ENCODE measurements at places on chromosomes 5 and 9.

DNA sequence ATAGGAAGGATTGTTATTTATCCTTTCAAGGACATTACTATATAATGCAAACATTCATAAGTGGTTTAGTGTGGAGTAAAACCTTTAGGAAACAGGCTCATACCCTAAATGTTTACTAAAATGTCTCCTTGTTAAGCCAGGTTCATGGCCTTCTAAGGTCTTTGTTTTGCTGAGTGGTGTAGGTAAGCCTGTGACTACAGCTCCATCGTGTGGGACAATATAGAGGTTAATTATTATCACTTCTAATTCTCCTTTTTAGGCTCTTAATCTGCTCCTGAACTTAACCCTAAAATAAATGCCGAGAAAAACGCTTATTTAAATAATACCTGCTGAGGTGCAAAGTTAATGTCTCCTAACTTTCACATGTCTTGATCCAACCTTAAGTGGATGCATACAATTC, 43.8 kb downstream of the SPINK5 start:
- no peak overlapping the region for H3K27ac ChIP-seq
- H3K4me3 ChIP-seq: no peak overlapping the region
- no peaks in the 10 kb centered on the region for H3K27me3 ChIP-seq
- H3K36me3 ChIP-seq: no peaks in the 10 kb centered on the region

DNA sequence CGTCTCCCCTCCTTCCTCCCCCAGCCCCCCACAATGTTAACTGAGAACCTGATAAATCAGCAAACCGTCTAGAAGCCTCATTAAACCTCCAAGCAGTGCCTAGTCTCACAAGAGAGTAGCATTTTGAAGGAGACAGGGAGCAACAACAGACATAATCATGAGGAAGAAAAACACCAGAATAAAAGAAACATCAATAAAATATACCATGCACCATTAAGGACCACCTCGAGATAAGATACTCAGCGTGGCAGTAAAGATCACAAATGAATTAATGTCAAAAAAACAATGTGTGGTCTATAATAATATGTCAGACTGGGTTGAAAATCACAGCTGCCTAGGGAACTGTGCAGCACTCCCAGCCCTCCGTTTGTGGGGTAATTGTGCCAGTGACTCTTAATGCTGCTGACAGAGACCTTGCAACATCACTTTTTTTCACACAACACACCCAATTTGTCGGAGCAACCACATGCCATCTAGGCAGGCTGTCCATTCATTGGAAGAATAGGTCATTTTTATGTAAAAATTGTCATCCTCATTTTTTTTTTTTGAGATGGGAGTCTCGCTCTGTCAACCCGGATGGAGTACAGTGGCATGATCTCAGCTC, 450.8 kb upstream of the WWC1 start:
- no peak overlapping the region for H3K27ac ChIP-seq
- DNase-seq: no peak
- H3K27me3 ChIP-seq: no peaks in the 10 kb centered on the region

GRCh38 chr9:98253565-98253964, 1.9 kb downstream of the TBC1D2 start:
- H3K27ac ChIP-seq: no peak overlapping the region
- no peak for DNase-seq
- H3K27me3 ChIP-seq: no peaks in the 10 kb centered on the region
- H3K4me3 ChIP-seq: no peak overlapping the region
- peaks cover 24% of the 10 kb centered on the region for H3K4me1 ChIP-seq

- DNase-seq: peak; percentile 54
- H3K27ac ChIP-seq: peak within 1 kb of the TSS; percentile 68
- no peaks in the 10 kb centered on the region for H3K27me3 ChIP-seq
- H3K4me3 ChIP-seq: peak within 1 kb of the TSS; percentile 76
These were observed at the start of gene CIZ1 for GRCh38 chr9:128191406-128192046. Gene CIZ1, minus strand, starts transcription at chr9:128191572. Its CDS starts 715 bp downstream, at chr9:128190857.

DNA sequence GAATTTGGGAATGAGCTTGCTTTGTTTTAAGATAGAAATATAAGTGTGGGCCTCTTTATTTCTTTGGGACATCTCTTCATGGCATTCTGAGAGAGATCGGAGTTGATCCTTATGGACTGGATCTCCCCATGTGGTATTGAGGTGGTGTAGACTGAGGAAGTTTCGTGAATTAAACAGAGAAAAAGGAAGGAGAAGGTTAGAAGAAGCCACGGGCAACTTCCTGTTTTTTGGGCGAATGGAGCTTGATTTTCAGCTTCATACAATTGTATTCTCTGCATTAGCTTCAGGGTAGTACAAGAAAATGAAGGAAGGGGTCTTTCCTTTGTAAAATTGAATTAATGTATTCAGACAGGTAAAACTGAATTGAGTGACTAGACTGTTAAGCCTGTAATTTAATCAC, 70.5 kb upstream of the HMHB1 start:
- DNase-seq: no peak
- H3K27ac ChIP-seq: no peak overlapping the region
- no peaks in the 10 kb centered on the region for H3K36me3 ChIP-seq
- no peaks in the 10 kb centered on the region for H3K27me3 ChIP-seq
- H3K4me3 ChIP-seq: no peak overlapping the region
- no peaks in the 10 kb centered on the region for H3K4me1 ChIP-seq
